ENCODE measurements at places on chromosomes 1 and 21.

DNA sequence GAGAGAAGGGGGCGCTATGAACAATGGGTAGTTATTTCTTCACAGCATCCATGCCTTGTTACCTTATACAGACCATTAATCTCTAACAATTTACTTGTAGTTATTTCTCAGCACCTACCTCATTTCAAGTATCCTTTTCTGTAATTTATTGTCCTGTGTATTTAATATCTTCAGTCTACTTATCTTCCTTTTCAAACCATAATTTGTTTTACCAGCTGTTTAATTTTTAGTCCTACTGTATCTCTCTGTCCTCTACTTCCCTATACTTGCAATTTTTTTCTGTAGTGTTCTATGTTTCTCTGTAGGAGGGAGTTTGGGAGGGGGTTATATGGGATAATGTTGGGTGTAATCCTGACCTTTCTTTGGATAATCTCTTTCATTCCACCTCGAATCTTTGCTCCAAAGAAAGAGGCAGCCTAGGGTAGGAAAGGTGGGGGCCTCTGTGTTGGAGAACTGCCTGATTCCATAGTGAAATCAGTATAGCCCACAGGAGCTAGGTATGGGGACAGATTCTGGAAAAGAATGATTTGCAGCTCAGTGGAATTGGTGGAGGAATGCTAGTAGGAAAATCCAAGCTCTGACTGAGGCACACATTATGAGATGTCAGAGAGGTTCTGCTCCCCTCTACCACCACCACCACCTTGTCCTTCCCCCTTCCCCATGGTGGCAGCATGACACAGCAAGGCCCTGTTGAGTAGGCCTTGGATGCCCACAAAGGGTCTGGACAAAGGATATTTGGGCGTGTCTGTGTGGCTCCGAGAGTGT lies 642 bp downstream of the MLLT11 start:
- DNase-seq = peak; percentile 65

DNA sequence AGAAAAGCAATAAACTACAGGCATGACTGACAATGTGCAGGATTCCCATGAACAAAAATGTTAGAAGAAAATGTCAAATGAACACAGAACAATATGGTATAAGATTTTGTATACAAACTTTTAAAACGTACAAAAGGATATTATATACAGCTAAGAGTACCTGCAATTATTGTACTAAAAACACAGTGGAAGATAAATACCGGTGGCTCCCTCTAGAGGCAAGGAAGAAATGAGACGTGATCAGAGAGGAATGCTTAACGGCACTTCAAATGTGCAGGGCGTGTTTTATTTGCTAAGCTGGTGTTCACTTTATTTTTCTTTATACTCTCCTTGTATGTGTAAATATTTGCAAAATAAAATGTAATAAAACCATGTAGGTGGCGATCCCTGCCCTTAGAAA lies 191.8 kb upstream of the SAMSN1 start:
- DNase-seq = no peak

GRCh38 chr1:117128323-117129079 lies 7.0 kb upstream of the TRIM45 start:
- peak; percentile 60 for DNase-seq

GRCh38 chr21:40847951-40848350 lies 993 bp upstream of the DSCAM start:
- DNase-seq = peak; percentile 50

GRCh38 chr1:206933333-206933945 lies 11.7 kb upstream of the FCMR start:
- no peak for DNase-seq

DNA sequence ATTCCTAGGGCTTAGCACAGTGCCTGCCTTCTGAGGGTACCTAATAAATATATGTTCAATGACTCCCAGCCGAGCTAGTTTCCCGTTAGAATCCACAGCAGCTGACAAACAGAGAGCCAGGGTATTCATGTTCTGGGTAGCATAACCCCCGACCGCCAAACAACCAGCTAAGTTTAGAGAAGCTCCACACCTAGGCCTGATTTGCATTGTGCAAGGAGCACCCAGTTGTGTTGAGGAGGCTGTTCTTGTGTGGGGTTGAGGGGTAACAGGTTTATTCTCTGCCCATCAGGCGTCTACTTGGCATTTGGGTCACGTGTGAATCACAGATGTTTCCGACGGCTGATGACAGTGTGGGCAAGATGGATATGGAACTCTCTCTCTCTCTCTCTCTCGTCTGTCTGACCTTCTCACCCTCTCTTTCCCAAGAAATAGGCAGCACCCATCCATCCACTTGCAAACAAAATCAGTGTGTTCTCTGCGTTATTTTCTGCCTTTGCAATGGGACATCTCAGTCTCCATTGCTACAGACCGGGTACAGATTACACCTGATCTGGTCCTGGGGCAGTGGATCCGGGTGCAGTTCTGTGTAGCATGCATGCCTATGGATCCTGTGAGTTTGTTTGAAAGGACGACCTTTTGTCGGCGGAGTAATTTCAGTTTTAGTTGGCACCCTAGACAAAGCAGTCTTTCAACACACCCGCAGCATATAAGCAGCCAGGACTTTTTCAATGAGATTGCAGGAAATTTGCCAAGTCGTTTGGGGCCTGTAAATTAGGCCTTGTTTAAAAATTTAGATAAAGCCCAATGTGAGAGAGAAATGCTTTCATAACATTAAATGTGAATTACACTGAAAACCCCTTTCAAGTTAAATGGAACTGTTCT lies 29.4 kb downstream of the KAZN start:
- DNase-seq = peak; percentile 43
